ENCODE measurements at places on chromosomes 6 and 20. TPM values are rescaled to one million over a fixed set of nuclear protein-coding genes. Genes with fewer than 3 reads are reported as not detected.

The DCBLD1 gene
- 14.9 TPM for total RNA-seq

The ISM1 gene
- 0.21 TPM for total RNA-seq

The OPRL1 gene
- 2.1 TPM for total RNA-seq

The MLIP gene
- total RNA-seq = not detected

The MRAP2 gene
- 9.2 TPM for total RNA-seq

The XKR7 gene
- total RNA-seq = not detected

The IMPG1 gene
- not detected for total RNA-seq

GRCh38 chr6:21337263-21337662 lies 256.3 kb upstream of the SOX4 start:
- DNase-seq = no peak

DNA sequence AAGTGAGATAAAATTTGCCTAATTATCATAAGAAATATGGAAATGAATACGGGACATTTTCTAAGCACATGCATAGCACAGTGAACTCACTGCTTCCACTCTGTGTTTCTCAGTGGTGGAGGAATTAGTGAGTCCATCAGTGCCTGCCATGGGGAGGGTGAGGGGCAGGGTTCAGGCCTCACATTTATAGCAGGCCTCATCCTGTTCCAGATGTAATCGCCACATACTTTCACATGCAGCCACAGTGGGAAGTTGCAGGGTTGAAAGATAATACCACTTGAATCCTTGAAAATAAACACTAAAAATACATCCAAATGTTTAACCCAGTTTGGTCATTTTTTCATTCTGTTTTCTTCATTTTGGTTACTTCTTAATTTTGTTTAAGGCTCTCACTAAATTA lies 29.9 kb upstream of the ANKEF1 start:
- DNase-seq = no peak

DNA sequence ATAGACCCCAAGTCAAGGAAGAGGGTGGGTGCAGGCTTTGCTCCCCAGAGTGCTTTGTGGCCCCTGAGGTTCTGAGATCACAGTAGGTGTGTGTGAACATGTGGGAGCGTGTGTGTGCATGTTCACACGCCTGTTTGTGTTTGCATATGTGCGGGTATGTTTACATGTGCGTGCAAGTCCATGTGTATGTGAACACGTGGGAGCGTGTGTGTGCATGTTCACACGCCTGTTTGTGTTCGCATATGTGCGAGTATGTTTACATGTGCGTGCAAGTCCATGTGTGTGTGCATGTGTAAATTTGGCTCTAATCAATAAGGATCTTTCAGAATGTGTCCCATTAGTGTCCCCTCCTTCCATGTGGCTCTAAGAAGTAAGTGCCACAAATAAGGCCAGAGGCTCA lies 41.4 kb upstream of the PCMTD2 start:
- DNase-seq = no peak

- no peak for DNase-seq
Observed at GRCh38 chr20:43565758-43566104, 6.9 kb downstream of the SGK2 start.

DNA sequence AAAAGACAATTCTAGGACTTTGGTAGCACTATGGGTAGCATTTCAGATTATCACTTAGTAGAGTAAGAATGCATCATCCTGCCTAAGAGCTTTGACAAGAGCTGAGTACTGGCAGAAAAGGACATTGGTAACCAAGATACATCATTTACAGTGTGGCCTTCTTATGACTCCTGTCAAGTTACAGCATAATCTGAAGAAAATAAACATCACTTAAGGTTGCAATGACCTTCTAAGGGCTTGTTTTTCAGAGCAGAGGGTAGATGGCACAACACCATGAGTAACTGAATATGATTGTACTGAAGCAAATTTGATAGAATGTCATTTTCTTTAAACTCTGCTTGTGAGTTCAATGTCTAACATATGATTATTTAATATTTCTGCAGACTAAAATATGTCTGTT lies 822.6 kb downstream of the TBC1D32 start:
- DNase-seq = no peak

- DNase-seq = no peak
Observed at GRCh38 chr6:45836984-45837383, 178.7 kb downstream of the CLIC5 start.

- no peak for DNase-seq
Observed at GRCh38 chr20:39107741-39108140, 145.6 kb downstream of the DHX35 start.
